ENCODE measurements at places on chromosomes 1 and 21. TPM values are rescaled to one million over a fixed set of nuclear protein-coding genes. Genes with fewer than 3 reads are reported as not detected.
A peak's percentile ranks its signal among the peaks of the same experiment; 100 is the strongest.

DNA sequence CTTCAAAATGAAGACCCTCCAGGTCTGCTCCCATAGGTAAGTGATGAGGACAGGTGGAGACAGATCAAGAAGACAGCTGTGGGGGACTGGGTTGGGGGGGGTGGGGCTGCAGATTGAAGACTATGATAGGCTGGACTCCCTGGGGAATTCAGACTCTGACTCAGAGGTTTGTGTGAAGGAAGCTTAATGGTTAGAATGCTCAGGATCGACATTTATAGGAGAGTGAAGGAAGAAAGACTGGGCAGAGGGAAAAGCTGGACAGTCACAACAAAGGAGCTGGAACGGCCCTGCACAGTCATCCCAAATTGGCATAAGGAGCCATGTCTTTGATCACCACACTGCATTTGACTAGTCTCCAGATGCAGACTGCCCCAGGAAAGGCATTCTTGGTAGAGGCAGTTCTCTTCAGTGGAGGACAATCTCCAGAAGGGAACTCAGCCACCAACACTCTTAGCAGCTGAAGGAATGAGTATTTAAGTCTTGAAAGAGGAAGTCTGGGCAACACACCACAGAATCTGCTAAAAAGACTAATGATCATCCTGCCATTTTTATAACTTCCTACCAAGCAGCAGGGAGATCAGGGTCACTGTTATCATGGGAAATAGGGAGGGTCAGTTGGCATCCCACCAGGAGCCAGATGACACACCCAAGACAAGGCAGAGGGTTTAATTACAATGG lies 120.0 kb upstream of the ZC3H11B start:
- no peak for DNase-seq

DNA sequence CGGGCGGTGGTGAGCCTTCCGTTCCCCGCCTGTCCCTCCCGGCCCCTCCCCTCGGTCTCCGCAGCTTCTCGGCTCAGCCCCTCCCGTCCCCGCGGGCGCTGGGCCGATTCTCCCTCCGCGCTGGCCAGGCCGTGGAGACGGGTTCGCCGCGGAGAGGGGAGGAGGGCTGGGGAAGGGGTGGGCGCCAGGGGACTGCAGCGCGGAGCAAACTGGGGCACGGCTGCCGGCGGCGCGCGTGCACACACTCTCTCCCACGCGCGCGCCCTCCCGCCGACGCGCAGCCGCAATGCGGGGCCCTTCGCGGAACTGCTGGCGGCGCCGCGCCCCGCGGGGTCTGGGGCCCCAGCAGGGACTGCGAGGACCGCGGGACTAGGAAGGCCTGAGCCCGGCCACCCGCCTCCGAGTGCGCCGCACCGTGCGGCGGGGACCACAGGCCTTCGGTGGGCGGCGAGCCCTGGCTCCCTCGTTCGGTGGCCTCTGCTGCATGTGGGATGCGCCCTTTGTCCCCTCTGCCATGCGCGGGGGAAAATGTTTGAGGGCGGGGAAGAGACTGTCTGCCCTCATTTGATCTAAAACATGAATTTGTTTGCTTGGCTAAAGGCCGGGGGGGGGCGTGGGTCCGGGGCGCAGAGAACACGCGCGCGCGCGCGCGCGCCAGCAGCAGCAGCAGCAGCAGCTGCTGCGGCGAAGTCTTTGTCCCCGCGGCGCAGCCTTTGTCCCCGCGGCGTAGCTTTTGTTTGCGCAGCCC lies 90.7 kb upstream of the VAMP3 start:
- DNase-seq, result peak; percentile 51

DNA sequence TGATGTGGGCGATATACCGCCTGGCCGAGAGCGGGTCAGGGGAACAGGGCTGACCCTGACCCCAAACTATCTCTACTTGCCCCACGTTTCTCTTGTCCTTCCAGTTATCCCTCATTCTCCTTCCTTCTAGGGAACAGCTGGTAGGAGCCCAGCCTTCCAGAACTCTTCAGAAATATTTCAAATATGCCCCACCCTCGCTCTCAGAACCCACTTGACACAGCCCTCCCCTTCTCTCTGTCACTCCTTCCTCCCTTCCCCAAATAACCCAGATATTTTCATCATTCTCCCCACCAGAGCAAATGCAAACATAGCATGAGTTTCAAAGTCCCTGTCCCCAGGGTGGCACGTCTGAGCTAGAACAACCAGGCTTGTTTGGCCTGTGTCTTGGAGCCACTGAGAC lies 1.1 kb downstream of the CACNA1S start:
- DNase-seq, result no peak

GRCh38 chr1:197798492-197798891 lies 23.2 kb upstream of the DENND1B start:
- DNase-seq, result no peak

GRCh38 chr1:117128323-117129079 lies 7.0 kb upstream of the TRIM45 start:
- no peak for DNase-seq

DNA sequence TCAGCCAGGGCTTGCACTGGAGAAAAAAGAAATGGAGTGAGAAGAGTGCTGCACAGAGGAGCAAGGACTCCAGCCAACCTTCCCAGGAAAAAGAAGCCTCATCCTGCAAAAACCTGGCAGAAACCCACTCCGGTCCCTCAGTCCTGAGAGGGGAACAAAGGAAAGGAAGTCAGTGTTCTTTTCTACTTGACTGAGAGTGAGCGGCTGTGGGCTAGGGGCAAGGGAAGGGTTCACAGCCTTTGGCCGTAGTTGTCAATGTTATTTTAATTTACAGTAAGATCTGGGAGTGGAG lies 8.9 kb upstream of the GOLT1A start:
- no peak for DNase-seq

DNA sequence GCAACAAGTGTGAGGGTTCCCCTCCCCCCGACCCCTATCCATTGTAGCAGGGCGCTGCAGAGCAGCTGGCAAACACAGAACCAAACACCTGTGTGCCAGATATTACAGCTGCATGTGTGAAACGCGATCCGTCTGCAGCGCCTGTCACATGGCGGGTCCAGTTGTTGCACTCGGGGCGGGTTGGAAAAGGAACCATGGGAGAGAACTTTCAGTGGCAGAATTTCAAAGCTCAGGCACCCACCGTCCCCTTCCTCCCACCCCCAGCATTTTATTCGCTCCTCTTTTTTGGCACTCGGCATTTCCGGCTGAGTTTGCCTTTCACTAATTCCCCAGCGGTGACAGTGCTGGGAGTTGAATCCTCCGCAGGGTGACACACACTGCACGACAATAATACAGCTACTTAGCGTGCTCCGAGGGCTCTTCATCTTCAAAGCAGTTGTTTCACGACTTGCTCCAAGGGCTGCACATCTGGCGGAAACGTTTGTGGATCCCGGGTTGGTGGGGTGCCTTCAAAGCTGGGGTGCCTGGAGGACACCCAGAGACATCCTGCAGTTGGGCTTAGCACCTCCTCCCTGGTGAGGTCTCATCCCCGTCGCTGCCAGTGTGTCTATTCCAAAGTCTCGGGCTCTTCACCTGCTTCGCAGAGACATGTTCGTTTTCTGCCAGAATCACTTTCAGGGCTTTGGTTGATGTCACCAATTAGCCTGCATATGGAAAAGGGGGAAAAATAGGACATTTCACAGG lies 180.7 kb downstream of the ZBTB18 start:
- no peak for DNase-seq

DNA sequence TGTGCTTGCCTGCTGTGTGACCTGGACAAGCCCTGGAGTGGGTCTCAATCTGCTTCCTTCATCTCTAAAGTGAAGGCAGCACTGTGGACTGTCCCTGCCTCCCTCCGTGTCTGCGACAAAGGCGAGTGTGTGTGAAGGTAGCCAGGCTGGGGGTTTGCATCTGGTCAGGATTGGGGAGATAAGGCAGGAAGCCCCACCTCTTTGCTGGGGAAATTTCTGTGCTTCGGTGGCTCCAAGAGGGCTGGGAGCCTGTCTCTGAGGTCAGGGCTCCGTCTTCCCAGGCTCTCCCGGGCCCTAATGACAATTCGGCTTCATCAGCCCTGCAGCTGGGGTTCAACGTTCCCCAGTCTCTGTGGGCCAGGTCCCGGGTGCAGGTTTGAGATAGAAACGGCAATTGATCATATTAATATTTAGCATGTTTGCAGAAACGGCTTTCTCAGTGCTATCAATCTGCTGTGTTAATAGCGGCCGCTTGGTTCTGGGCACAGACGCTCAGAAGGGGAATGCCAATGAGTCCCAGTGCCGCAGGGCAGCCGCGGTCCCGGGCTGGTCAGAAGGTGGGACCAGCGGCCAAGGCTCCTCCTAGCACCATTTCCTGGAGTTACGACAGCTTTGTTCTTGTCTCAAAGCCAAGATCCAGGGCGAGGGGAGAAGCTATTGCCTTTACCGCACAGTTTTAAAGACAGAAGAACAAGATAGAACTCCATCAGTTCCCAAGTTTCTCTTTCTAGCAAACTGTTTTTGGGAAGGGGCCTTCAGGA lies 105.7 kb downstream of the PRDM16 start:
- no peak for DNase-seq

GRCh38 chr1:68378296-68379084 lies 71.3 kb downstream of the RPE65 start:
- DNase-seq, result no peak

GRCh38 chr1:114118351-114118990 lies 35.2 kb downstream of the SYT6 start:
- no peak for DNase-seq

- DNase-seq, result peak; percentile 39
Measured at GRCh38 chr1:198157847-198158725, 1.3 kb downstream of the NEK7 start.

DNA sequence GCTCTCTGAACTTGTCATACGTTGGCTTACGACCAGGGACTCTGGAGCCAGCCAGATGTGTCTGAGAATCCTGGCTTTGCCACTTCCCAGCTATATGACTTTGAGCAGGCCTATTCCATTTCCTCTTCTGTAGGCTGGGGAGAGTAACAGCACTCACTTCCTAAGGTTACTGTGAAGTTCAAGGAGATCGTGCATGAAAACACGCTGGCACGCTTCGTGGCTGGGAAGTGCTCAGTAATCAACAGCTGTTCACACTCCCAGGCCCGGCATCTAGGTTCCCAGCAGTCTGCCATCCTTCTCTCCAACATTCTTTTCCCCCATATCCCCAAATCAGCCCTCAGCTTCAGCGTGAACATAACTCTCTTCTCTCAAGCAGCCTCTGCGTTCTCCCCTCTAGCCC lies 2.0 kb downstream of the ASCL5 start:
- no peak for DNase-seq

DNA sequence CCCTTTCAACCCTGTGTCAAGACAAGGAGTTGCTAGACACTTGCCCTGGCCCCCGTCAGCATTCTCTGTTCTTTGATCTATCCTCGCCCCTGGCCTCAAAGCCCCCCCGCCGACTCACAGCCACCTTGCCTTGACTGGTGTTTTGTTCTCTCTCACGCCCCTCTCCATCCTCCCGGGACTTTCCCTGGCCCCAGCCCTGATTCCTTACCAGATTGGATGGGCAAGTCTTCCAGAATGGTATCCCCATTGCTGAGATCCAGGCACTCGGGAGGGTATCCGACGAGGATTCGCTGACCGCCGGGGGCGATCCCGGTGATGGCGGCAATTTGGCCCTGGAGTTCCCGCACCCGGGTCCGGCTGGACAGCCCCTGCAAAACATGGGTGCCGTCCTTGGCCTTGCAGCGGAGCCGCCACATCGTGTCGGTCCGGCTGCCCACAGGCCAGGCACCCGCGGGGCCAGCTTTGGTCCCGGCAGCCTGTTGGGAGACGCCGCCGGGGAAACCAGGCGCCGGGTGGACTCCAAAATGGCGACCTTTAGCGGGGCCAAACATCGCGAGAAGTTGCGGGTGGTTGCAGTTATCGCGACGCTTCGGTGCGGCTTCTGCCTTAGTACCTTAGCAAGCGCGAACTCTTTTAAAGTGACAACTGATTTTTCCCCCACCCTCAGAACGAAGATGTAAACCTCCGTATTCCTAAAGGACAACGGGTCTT lies 373 bp downstream of the YOD1 start:
- DNase-seq, result peak; percentile 92

DNA sequence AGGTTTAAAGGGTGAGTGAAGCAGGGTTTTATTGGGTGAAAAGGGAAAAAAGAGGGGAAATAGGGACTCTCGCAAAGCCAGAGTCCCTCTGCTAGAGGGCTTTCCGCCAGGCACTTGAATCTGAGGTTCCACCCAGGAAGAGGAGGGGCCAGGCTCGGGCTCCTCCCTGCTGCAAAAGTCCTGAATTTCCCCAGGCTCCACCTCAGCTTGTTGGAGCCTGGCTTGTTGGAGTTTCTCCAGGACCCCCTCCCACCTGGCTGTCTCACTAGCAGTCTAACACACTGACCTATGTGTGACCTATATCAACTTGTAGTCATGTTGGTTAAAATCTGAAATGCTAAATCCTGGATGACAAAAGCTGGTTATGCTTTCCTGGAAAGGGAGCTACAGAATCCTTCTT lies 25.5 kb downstream of the GBP2 start:
- DNase-seq, result no peak

DNA sequence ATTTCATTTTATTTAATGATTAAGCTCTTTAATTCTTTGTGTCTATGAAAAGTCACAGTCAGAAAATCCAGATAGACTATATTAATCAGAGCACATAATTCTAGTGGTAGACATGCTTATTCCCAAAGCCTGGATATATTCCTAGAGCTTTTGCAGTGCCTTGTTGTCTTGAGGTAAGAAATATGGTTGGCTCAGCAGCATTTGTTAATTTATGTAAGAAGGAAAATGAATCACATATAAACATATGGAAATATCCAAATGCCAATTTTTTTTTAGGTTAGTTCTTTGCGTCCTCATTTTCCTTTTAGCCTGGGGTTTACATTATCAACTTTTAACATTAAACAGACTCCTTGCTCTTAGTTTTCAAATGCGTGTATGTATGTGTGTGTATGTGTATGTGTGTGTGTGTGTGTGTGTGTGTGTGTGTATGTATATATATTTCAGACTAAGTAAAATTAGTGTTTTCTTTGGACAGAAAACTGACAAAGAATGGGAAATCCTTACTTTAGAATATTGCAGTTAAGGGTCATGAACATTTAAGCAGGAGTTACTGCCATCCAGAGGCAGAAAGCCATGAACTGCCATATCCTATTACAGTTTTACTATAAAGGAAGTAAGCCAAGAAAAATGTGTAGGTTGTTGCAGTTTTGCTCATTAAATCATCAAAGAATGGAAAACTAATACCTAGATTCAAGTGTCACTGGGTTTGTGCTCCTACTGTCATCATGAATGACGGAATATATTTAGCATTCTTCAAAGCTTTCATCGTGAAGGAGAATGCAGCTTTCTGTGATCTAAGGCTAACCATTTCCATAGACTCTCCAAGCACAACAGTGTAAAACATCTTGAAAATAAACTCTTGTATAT lies 477.1 kb upstream of the NR5A2 start:
- DNase-seq, result no peak

Gene SYT11
- 0.75 TPM for total RNA-seq

Gene CEP170
- total RNA-seq, result 21.5 TPM

Gene FCGR1A
- 4.5 TPM for total RNA-seq

Gene TTC4
- total RNA-seq, result 10.9 TPM

Gene C1orf115
- 56.6 TPM for total RNA-seq

Gene TSPAN1
- total RNA-seq, result 0.33 TPM

Gene SAMD13
- 0.17 TPM for total RNA-seq

Gene ORC1
- total RNA-seq, result 0.33 TPM

Gene PADI2
- total RNA-seq, result 1.6 TPM

Gene CLSTN1
- total RNA-seq, result 13.4 TPM

Gene G0S2
- total RNA-seq, result 9.6 TPM

Data from liver (tissue), 10 donors.